ENCODE measurements at places on chromosomes 1 and 21.

DNA sequence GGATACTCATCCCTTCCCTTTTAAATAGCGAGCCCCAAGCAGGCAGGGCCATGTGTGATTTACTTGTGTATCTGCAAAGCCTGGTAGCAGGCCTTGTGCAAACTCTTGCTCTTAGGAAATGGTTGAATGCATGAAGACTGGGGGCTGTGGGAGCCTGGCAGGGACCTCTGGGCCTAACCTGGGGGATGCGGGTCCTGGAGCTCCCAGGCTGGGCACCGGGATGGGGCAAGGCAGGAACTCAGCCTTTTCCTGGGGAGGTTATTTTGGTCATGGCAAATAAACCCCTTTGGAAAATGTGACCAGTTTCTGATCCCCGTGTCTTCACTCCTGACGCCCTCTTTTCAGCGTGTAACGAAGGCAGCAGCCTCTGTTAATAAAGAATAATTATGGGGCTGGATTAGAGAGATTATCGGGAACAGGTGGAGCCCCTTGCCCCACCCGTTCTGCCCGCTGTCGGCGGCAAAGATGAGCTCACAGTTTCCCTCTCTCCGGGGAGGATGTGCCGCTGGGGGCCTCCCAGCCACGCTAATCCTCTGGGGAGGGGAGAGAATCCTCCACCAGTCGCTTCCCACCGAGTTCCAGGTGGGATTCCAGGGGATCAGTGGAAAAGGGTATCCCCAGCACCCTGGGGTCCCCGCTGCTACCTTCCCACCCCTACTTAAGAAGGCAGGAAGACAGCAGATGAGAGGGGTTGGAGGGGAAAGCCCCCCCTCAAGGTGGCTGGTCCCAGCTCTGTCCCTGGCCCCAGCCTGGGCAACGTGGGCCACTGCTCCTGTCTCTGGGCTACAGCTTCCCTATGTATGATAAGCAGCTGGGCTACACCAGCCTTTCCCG is 69.7 kb upstream of the WNT4 start:
- no peak for DNase-seq

DNA sequence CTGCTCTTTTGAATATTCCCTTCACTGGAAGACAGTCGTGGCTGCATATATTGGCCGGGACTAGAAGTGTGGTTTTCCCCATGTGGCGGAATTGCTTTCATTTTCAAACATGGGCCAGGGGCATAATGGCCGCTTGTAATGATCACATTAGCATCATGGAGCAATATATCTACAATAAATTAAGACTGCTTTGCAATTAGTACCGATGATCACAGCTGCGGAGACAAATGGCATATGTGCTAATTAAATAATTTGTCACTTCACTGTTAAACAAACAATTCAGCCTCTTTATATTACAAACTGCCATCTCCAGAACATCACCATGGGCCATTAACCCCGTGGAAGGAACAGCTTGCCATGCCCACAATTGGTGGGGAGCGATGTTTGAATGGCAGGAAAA is 68.2 kb upstream of the OLIG2 start:
- DNase-seq: no peak

- DNase-seq: no peak
Measured at GRCh38 chr1:228920831-228921230, 185.6 kb downstream of the RHOU start.

GRCh38 chr1:4526747-4527146 is 127.7 kb upstream of the AJAP1 start:
- no peak for DNase-seq

DNA sequence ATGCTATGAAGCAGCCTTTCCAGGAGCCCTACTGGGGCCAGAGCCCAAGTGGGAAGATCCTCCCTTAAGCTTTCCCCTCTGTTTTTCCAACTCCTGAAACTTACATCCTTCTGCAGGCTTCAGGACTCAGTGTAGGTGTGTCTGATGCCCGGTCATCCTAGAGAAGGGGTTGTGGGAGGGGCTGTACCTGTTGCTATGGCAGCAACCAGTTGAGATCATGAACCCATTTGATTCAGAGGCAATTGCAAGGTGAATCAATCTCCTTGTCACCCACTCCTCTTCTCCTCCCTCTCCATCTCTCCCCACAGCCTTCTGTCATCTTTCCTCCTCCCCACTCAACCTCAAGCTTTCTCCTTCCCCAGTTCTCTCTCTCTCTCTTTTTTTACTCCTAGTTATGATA is 151.8 kb downstream of the CACNA1E start:
- DNase-seq: no peak

DNA sequence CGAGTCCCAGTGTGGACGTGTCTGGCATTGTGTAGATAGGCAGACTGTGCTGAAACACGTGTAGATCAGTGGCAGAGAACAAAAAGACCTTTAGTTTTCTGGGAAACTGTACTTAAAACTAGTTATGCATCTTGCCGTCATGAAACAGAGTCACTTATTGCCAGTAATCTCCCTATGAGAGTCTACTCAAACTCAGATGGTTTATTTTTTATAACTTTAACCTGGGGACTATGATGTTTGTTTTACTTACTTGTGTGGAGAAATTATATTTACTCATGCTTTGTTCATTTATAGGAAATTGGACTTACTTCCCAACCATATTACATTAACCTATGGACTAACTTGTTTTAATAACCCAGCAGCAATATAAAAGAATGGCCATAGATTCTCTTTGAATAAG is 54.1 kb upstream of the ABCG1 start:
- no peak for DNase-seq

- DNase-seq: no peak
Measured at GRCh38 chr1:43536196-43536863, 5.6 kb downstream of the PTPRF start.

- no peak for DNase-seq
Measured at GRCh38 chr1:33429856-33430691, 821 bp downstream of the PHC2 start.

GRCh38 chr1:101200513-101200912 is 36.3 kb upstream of the S1PR1 start:
- no peak for DNase-seq

DNA sequence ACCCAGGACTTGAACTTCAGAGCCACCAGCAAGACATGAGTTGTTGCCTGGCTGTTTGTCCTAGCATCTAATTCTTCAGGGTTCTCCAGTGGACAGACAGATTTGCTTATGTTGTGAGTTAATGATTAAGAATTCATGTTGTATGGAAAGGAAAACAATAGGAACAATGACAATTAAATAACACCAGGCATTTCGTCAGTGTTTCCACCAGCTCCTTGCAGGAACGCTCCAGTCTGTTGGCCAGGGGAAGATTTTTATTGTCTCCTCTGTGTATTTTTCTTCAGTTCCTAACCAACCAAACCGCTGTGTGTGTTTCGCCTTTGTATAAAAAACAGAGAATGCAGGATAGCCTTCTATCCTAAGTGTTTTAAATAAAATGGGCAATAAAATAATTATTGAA is 64.4 kb upstream of the PTGFR start:
- no peak for DNase-seq

GRCh38 chr1:170198090-170198489 is 52.3 kb downstream of the NTMT2 start:
- no peak for DNase-seq

- DNase-seq: no peak
Measured at GRCh38 chr1:80251591-80251990, 1245.1 kb upstream of the ADGRL4 start.

GRCh38 chr1:25146451-25146855 is 85.8 kb downstream of the SYF2 start:
- no peak for DNase-seq

GRCh38 chr1:221637641-221638041 is 104.2 kb downstream of the DUSP10 start:
- DNase-seq: no peak

All from activated T-helper 2 cell treated with anti-CD3 and anti-CD28 coated beads, Interferon-gamma antibody, Interleukin-2, Interleukin-4, amounts not matched to agents 10 μg/mL and 5 μg/mL and 100 μg/mL, durations not matched to agents 14 hours and 24 hours and 36 hours (primary cell).